Stimulated activated CD8-positive, alpha-beta memory T cell treated with anti-CD3 and anti-CD28 coated beads, Interleukin-15, amount 100 ng/mL, for 48 hours (primary cell): ENCODE measurements at places on chromosomes 5 and 9.

- DNase-seq, result no peak
These were observed 418.8 kb downstream of the KDM4C start for GRCh38 chr9:7176561-7176960.

- DNase-seq, result peak; percentile 86
These were observed at the start of gene EGR1 for GRCh38 chr5:138465261-138466124. TSS of gene EGR1 (plus strand) at chr5:138465479. CDS start at chr5:138465762, 283 bp downstream.

GRCh38 chr5:120463991-120464626, at the start of gene PRR16:
TSS of gene PRR16 (plus strand) at chr5:120464300.
- DNase-seq, result no peak

GRCh38 chr5:67234671-67235176, 38.1 kb upstream of the CD180 start:
- no peak for DNase-seq
